Activated CD4-positive, alpha-beta T cell treated with anti-CD3 and anti-CD28 coated beads, Interleukin-2, amount 10 ng/mL, durations not matched to agents 7 days and 5 days (primary cell): ENCODE measurements at places on chromosomes 11 and 22. TPM values are rescaled to one million over a fixed set of nuclear protein-coding genes. Genes with fewer than 3 reads are reported as not detected.

The RFPL3 gene
- total RNA-seq: not detected

The ABCG4 gene
- 0.15 TPM for total RNA-seq

The DSCAML1 gene
- 0.02 TPM for total RNA-seq

The FTH1 gene
- 751 TPM for total RNA-seq

GRCh38 chr11:86805873-86806310 lies 5.5 kb downstream of the PRSS23 start:
- H3K27me3 ChIP-seq: peaks cover 50% of the 10 kb centered on the region
- peak overlapping the region; percentile 14 for H3K27ac ChIP-seq
- peaks cover 2% of the 10 kb centered on the region for H3K36me3 ChIP-seq
- H3K4me1 ChIP-seq: peaks cover 40% of the 10 kb centered on the region
- peak; percentile 53 for DNase-seq

GRCh38 chr11:111402411-111402810 lies 23.3 kb upstream of the POU2AF1 start:
- no peak overlapping the region for H3K4me3 ChIP-seq
- H3K4me1 ChIP-seq: peaks cover 7% of the 10 kb centered on the region
- H3K27me3 ChIP-seq: no peaks in the 10 kb centered on the region
- no peak overlapping the region for H3K27ac ChIP-seq
- no peak for DNase-seq
- no peaks in the 10 kb centered on the region for H3K36me3 ChIP-seq

DNA sequence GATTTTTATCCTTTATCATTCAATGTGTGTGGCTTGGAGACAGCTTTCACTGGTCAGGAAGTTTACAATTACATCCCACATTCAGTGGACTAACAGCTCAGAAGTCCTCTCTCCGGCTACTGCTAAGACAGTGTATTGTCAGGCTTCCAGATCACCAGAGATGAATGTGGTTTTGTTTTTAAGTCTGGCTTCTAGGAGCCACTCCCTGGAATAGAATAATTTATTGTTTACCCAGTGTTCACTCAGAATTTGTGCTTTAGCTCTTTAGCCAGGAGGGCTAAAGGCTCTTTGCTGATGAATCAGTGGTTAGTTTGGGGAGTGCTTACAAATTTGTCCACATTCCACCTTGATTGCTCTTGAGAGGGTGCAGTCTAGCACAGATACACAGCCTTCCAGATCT lies 26.5 kb downstream of the TRIM77 start:
- H3K27ac ChIP-seq: no peak overlapping the region
- H3K27me3 ChIP-seq: no peaks in the 10 kb centered on the region
- no peaks in the 10 kb centered on the region for H3K36me3 ChIP-seq
- no peaks in the 10 kb centered on the region for H3K4me1 ChIP-seq
- DNase-seq: no peak

GRCh38 chr11:79396001-79396400 lies 44.8 kb downstream of the TENM4 start:
- H3K36me3 ChIP-seq: no peaks in the 10 kb centered on the region
- no peaks in the 10 kb centered on the region for H3K4me1 ChIP-seq
- no peak overlapping the region for H3K27ac ChIP-seq
- H3K4me3 ChIP-seq: no peak overlapping the region
- DNase-seq: no peak

DNA sequence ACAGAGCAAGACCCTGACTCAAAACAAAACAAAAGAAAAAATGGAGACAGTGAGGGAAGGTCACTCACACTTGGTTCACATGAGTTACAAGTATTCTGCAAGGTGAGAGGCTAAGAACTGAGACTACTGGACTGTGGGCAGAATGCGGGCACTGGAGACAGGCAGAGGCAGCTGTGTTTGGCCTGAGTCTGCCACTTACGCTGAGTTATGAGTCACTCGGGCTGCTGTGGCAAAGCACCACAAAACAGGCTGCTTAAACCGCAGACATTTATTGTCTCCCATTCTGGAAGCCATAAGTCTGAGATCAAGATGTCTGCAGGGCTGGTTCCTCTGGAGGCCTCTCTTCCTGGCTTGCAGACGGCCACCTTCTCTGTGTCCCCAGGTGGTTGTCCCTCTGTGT lies 122.8 kb downstream of the SHANK2 start:
- no peaks in the 10 kb centered on the region for H3K27me3 ChIP-seq
- H3K27ac ChIP-seq: no peak overlapping the region
- H3K4me1 ChIP-seq: no peaks in the 10 kb centered on the region

DNA sequence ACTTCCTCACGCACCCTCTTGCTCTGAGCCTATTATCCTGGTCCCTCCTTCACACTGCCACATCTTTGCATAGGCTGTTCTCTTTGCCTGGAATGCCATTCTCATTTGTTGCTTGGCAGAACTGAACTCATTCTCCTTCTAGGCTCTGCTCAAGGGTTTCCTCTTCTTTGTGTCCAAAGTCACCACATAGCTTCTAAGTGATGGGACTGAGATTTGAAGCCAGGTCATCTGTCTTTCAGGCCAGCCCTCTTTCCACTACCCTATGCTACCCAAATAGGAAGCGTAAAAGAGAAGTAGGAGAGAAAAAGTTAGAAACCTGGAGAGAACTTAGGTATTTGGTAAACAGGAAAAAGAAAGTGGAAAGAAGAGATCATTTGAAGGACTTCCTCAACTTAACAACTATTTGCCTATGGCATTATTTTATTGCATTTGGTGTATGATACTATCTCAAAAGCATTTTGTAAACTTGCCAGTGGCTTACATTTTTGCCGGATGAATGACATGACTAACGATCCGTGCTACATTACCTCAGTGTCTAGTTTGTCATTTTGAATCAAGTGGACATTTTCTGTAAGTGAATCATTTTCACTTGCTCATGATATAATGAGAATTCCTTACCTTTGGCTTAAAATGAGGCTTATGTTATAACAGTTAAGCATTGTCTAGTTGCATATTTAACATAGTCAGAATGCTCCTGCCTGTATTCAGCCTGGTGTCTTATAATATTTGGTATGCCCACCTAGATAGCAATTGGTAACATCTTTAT lies 18.5 kb downstream of the NF2 start:
- no peak for DNase-seq
- H3K4me1 ChIP-seq: peaks cover 61% of the 10 kb centered on the region
- H3K36me3 ChIP-seq: no peaks in the 10 kb centered on the region
- no peak overlapping the region for H3K27ac ChIP-seq
- no peak overlapping the region for H3K4me3 ChIP-seq

DNA sequence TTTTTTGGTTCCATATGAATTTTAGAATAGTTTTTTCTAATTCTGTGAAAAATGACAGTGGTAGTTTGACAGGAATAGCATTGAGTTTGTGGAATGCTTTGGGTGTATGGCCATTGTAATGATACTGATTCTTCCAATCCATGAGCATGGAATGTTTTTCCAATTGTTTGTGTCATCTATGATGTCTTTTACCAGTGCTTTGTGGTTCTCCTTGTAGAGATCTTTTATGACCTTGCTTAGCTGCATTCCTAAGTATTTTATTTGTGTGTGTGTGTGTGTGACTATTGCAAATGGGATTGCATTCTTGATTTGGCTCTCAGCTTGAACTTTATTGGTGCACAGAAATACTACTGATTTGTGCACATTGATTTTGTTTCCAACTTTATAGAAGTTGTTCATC lies 3.0 kb upstream of the CSF2RB start:
- peaks cover 33% of the 10 kb centered on the region for H3K27me3 ChIP-seq
- H3K36me3 ChIP-seq: no peaks in the 10 kb centered on the region
- H3K4me1 ChIP-seq: no peaks in the 10 kb centered on the region
- no peak overlapping the region for H3K27ac ChIP-seq

DNA sequence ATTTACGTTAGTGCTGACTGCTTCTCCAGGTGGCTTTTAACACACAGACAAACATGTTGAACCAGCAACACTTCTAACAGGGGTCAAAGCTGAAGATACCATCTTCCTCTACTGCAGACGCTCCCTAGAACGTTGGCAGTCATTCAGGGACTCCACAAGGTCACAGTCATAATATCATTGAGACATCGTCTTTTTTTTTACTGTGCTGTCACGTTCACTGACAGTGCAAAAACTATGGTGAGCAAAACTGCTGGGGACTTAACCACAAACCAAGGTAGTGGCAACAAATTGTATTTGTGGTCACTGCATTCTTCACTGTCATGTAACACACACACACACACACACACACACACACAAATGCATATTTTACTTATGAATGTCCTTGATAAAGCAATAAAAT lies 244.9 kb downstream of the CASP12 start:
- peaks cover 50% of the 10 kb centered on the region for H3K4me1 ChIP-seq
- no peak for DNase-seq
- H3K4me3 ChIP-seq: no peak overlapping the region
- H3K27me3 ChIP-seq: no peaks in the 10 kb centered on the region
- H3K36me3 ChIP-seq: peaks cover 19% of the 10 kb centered on the region
- H3K27ac ChIP-seq: no peak overlapping the region

GRCh38 chr11:70582886-70583641 lies 184.7 kb downstream of the CTTN start:
- H3K27ac ChIP-seq: no peak overlapping the region
- H3K4me1 ChIP-seq: no peaks in the 10 kb centered on the region
- no peak overlapping the region for H3K4me3 ChIP-seq
- H3K27me3 ChIP-seq: peaks cover 17% of the 10 kb centered on the region

DNA sequence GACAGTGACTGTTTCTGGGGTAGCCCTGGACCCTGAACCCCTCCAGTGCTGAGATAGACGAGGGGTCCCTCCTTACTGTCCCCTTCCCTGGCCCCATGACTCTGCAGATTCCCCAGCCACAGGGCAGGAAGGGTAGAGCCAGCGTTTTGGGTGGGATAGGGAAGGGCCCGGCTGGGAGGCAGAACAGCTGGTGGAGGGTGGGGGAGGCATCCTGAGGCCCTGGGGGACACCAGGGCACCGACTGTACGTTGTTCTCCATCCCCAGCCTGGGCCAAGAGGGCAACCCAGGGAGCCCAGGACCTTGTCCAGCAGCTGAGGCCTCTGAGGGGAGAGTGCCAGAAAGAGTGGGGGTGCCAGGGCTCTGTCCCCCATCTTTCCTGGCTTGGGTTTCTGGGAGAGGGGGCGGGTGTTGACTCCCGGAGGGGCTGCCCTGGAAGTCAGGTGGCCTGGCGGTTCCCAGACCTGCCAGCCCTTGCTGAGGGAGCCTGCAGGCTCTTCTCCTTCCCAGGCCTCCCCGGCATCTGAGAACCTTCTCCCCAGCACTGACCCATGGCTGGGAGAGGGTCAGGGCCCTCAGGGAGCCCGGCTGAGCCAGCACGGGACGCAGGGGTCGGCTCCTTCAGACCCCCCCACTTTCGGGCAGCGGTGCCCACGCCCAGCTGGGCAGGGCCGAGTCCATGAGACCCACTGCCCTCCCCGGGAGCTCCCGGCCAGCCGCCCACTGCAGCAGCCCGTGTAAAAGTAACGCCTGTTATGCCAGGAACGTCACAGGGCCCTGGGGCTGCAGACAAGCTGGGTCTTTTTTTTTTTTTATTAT lies 30.3 kb downstream of the IGF2 start:
- no peak overlapping the region for H3K4me3 ChIP-seq
- no peaks in the 10 kb centered on the region for H3K27me3 ChIP-seq
- no peak overlapping the region for H3K27ac ChIP-seq
- no peak for DNase-seq
- H3K36me3 ChIP-seq: no peaks in the 10 kb centered on the region

- H3K4me1 ChIP-seq: peaks cover 14% of the 10 kb centered on the region
- H3K27ac ChIP-seq: no peak overlapping the region
- no peak overlapping the region for H3K4me3 ChIP-seq
- DNase-seq: no peak
Observed at GRCh38 chr11:69425895-69426544, 55.4 kb upstream of the LINC01488 start.

DNA sequence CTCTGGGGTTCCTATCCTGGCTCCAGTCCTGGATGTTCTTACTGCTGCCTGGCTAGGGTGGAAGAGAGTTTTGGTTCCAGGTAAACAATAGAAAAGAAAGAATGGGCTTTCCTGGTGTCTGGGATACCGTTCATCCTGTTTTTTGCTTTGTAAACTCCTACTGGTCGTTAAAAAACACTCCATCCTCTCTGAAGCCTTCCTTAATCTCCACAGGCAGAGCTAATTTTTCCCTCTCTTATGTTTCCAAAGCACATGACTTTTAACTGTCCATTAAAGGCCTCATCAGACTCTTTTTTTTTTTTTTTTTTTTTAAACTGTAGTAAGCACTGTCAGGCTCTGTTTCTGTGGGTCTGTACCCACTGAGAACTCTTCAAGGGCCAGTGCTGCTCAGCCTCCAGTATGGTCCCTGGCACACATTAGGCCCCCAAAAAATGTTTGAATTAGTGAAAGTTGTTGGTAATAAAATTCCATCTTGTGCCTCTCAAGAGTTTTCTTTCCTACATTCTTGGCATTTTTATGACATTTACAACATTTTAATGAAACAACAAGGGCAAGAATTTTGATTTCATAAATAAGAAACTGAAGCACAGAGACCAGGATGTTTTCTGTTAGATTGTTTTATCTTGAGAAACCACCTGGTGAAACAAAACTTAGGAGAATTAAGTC lies 104.2 kb downstream of the TEAD1 start:
- H3K4me1 ChIP-seq: no peaks in the 10 kb centered on the region
- H3K4me3 ChIP-seq: no peak overlapping the region
- no peaks in the 10 kb centered on the region for H3K36me3 ChIP-seq
- no peak for DNase-seq
- H3K27me3 ChIP-seq: peaks cover 25% of the 10 kb centered on the region
- H3K27ac ChIP-seq: no peak overlapping the region
